ENCODE measurements at places on chromosomes 6 and 20. TPM values are rescaled to one million over a fixed set of nuclear protein-coding genes. Genes with fewer than 3 reads are reported as not detected.

The SLC17A1 gene
- total RNA-seq, result not detected

The DNMT3B gene
- total RNA-seq, result 5.6 TPM

The ZSCAN31 gene
- total RNA-seq, result 67.4 TPM

The TSPO2 gene
- not detected for total RNA-seq

The TSHZ2 gene
- not detected for total RNA-seq

The C6orf132 gene
- not detected for total RNA-seq

The FITM2 gene
- total RNA-seq, result 4.4 TPM

The FAM110A gene
- 6.4 TPM for total RNA-seq

DNA sequence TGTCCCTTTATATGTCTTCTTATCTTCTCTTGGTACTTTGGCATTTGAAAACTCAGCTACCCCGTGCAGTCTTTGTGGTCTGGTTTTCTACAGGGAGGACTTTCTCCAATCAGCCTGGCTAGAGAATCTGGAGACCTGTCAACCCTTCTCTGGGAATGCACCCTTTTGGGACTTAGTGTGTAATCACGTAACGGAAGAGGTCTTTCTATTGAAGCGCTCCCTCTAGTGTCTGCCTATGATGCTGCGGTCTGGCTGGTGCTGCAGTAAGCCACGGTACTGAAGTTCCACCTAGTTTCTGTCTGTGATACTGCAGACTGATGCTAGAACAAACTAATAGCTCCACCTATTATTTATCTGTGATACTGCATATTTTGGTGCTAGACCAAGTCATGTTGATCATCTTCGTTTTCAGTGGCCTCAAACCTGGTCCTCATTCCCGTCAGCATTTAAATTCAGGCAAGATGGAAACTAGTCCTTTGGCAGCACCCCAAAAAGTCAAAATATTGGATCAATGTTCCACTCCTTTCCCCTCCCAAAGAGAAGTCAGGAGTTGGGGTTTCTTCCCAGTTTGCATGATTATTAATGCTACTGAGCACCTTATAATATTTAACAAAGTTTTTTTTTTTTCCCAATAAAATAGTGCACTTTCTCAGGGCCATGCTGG is 12.5 kb upstream of the SIRPB2 start:
- peak; percentile 82 for DNase-seq

GRCh38 chr20:10660661-10661060 is 13.1 kb downstream of the JAG1 start:
- peak; percentile 86 for DNase-seq

DNA sequence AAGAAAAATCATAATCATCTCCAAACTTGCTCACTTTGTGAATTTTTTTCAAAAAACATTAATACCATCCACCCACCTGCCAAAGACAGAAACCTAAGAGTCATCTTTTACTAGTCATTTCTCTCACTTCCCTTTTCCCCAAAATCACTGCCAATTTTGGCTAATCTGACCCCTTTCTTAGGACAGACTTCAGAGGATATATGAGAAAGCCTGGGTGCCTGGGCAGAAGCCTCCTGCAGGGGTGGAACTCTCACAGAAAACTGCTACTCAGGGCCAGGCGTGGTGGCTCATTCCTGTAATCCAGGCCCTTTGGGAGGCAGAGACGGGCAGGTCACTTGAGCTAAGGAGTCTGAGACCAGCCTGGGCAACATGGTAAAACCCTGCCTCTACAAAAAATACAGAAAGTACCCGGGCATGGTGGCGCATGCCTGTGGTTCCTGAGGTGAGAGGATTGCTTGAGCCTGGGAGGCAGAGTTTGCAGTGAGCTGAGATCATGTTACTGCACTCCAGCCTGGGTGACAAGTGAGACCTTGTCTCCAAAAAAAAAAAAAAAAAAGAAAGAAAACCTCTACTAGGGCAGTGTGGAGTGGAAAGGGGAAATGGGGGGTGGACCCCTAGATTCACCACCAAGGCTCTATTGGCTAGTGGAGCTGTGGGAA is 3.8 kb downstream of the DEK start:
- peak; percentile 69 for DNase-seq

DNA sequence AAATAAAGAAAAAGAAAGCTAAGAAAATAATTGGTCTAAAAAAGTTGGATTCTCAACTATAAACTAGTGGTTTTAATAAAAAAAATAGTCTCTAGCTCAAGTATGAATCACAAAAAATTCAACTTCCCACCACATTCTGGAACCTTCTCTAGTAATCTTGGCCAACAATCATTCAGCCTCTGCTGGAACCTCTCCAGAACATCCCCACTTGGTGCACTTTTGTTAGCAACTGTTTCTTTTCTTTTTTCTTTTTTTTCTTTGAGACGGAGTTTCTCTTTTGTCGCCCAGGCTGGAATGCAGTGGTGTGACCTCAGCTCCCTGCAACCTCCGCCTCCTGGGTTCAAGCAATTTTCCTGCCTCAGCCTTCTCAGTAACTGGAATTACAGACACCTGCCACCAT is 35.7 kb downstream of the TXLNB start:
- no peak for DNase-seq

DNA sequence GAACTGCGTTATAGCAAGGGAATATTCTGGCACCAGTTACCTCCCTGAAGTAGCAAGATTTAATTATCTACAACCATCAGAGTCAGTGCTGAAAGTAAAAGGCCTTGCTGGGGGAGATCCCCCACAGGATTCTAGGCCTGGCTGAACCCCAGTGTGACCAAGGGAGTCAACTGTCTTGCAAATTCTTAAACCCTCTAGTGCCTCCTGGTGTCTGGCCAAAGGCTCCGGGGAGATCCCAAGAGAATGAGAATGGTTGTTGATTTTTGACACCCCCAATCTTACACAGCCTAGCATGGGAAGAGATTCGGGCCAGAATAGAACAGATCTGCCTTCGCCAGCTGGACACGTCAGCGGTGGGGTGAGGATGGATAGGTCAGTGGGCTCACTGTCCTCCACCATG is 179.4 kb downstream of the ERMARD start:
- DNase-seq, result no peak

- DNase-seq, result no peak
Observed at GRCh38 chr6:20168690-20169089, 43.6 kb downstream of the MBOAT1 start.

DNA sequence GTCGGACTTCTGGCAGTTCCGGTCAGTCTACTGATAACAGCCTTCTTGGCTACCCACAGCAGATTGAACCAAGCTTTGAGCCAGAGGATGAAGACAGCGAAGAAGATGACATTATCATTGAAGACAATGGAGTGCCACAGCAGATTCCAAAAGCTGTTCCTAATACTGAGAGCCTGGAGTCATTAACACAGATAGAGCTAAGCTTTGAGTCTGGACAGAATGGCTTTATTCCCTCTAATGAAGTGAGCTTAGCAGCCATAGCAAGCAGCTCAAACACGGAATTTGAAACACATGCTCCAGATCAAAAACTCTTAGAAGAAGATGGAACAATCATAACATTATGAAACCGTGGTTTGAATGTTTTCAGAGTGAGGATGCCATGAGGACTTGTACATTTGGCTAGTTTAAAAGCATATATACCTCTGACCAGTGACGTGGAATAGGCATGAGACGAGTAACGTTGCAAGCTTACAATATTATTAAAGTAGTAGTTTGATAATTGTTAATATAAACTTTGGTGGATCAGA is 18.8 kb downstream of the PARD6B start:
- no peak for DNase-seq

DNA sequence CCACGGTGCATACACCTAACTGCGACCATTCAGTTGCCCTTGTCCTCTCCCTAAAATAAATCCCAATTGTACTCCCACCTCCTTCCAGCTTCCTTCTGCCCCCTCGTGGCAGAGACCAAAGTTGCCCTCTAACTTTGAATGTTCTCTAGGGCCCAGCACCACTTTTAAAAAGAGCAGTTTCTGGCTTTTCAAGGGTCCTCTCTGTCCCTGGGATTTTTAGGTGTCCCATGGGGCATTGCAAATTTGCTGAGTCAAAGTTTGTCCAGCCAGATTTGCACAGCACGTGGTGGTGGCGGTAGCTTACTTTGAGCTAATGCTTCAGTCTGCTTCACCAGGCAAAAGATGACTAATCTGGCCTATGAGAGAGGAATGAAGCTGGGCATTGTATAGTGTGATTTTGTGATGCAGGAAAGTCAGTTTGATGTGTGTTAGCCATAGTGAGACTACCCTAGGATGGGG is 100.2 kb downstream of the PERP start:
- DNase-seq, result no peak

GRCh38 chr6:69985180-69985579 is 118.8 kb downstream of the COL19A1 start:
- no peak for DNase-seq

DNA sequence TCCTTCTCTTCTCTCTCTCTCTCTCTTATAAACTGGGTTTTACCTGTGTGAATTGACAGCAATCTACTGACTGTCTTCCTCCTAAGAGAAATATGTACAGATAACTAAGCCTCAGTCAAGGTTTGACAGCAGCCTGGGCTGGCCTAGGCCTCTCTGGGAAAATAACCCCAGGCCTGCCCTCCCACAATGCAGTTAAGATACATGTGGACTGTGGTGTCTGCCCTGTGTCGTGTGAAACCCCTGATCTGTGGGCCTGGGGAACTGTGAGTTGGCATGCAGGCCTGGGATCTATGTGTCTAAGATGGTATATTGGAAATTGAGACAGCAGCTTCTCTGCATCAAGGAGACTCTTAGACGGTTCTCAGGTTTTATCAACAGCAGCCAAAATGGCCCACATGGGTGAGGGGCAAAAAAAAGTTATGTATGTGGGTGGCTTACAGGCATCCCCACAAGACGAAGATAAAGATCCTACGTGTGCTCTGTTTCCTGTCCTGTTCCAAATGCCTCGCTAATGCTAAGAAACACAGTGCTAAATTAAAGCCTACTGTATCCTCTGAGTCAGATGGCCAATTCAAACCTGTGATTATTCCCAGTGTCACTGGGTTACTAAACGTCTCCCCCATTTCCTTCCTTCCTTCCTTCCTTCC is 19.0 kb downstream of the LRFN2 start:
- no peak for DNase-seq

- no peak for DNase-seq
Observed at GRCh38 chr20:1929460-1929859, 34.3 kb downstream of the SIRPA start.

GRCh38 chr20:60003776-60004175 is 45.6 kb downstream of the CDH26 start:
- no peak for DNase-seq

DNA sequence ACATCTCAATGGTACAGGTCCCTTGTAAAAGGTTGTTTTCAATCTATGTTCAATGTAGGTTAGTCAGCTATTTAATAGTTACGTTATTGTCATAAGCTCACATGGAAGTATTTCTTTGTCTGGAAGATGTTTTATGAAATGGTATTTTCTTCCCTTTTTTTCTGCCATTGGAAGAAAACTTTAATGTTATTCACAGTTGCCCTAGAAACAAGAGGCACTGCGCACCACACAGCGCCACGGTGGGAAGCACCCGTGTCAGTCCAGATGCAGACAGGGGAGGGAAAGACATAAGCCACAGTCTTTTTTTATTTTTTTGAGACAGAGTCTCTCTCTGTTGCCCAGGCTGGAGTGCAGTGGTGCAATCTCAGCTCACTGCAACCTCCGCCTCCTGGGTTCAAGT is 82.1 kb downstream of the GCNT2 start:
- DNase-seq, result no peak

DNA sequence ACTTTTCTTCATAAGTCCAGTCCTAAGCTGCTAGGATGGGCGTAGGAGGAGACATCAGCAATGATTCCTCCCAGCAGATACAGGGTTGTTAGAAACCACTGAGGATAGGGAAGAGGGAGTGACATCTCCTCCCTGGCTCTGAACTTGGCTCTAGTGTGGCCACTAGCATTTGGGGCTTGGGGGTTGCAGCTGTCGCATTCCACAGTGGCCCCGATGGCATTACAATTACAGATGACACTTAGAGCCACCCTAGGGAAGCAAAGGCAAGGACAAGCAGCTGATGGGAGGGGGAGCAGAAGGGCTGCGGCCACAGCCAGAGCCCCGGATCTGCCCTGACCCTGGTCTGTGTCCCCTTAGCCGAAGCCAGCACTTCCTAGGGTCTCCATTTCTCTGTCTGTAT is 9.5 kb upstream of the CDKN1A start:
- no peak for DNase-seq

DNA sequence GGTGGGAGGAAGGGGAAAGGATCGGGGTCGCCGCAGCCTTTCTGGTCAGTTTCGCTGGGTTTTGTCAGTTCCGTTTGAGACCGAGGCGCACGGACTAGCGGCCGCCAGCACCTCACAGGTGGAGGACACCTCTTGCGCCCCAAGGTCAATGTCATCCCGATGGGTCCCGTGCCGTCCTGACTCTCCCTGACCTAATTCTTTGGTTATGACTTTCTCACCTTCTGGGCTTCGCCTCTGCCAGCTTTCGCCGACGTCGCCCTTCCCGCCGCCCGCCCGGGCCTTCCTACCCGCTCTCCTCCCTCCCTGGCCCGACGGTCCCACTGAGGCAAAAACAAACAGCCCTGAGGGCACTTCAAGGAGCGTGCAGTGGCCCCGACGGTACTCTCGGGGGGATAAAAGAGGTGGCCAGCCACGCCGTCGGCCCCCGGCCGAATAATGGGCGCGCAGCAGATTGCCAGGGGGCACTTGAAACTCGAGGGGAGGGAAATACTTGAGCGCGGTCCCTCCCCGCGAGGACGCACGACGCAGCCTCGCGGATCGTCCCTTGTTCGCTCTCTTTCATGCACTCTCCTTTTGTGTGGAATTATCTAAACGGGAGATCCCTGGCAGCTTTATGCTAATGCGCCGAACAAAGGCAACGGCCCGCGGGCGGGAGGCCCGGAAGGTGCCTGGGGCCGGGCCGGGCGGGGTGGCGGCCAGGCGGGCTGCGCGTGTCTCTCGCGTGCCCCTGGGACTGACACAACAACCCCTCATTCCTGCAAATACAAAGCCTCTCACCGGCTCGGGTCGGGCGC is 3.9 kb upstream of the INSM1 start:
- DNase-seq, result no peak

Data from SJSA1 (cell line).